ENCODE measurements at places on chromosomes 6 and 20. TPM values are rescaled to one million over a fixed set of nuclear protein-coding genes. Genes with fewer than 3 reads are reported as not detected.

The EEF1A2 gene
- total RNA-seq = 0.12 TPM

The PSMB8 gene
- total RNA-seq = 286 TPM

The DUSP22 gene
- total RNA-seq = 44.6 TPM

DNA sequence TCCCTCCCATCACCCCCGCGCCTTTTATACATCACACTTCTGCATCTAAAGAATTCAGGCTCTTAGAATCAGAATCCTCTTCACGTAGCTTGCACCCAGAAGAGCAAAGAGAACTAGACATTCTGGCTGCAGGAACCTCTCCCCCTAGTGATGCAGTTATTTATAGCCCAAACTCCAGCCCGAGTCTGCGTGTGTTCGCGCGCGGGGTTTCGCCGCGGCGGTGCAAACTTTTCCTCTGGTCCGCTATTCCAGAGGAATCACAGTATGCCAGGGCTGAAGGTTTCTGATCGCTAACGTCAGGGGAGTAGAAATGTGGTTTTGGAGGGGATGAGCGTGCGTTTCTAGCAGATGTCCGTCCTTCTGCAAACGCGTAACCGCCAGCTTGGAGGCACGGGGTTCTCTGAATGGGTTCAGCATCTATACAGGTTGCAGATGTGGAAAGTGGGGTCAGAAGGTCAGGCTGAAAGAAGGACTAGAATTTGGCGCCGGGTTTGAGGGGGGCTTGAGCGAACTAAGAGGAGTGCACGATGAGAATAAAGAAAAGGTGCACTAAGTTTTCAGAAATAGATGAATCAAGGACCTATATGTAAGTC lies 1.8 kb downstream of the EPHA7 start:
- H3K27ac ChIP-seq = no peak overlapping the region
- peaks cover 57% of the 10 kb centered on the region for H3K27me3 ChIP-seq
- H3K36me3 ChIP-seq = no peaks in the 10 kb centered on the region
- no peak for DNase-seq
- H3K4me3 ChIP-seq = peak overlapping the region; percentile 4
- H3K4me1 ChIP-seq = peaks cover 18% of the 10 kb centered on the region

GRCh38 chr6:119742188-119742803 lies 392.7 kb upstream of the MAN1A1 start:
- no peak overlapping the region for H3K4me3 ChIP-seq
- H3K27ac ChIP-seq = no peak overlapping the region
- no peaks in the 10 kb centered on the region for H3K36me3 ChIP-seq
- H3K4me1 ChIP-seq = no peaks in the 10 kb centered on the region
